Small intestine (tissue), 16 donors: ENCODE measurements at places on chromosomes 5 and 9.
A peak's percentile ranks its signal among the peaks of the same experiment; 100 is the strongest.

- no peak for DNase-seq
- H3K27ac ChIP-seq = no peak overlapping the region
- no peaks in the 10 kb centered on the region for H3K4me1 ChIP-seq
- H3K36me3 ChIP-seq = no peaks in the 10 kb centered on the region
Measured at GRCh38 chr5:150948539-150948938, 43.8 kb upstream of the ZNF300 start.

GRCh38 chr9:16870596-16871335, at the start of gene BNC2:
TSS of gene BNC2 (minus strand) at chr9:16870670. CDS start at chr9:16870648, 22 bp downstream.
- H3K36me3 ChIP-seq = no peaks in the 10 kb centered on the region
- peak within 1 kb of the TSS; percentile 51 for H3K4me3 ChIP-seq
- H3K27me3 ChIP-seq = no peaks in the 10 kb centered on the region
- H3K27ac ChIP-seq = peak within 1 kb of the TSS; percentile 72
- no peaks in the 10 kb centered on the region for H3K4me1 ChIP-seq

GRCh38 chr5:13859270-13860065, 85.0 kb downstream of the DNAH5 start:
- H3K4me1 ChIP-seq = no peaks in the 10 kb centered on the region
- H3K4me3 ChIP-seq = no peak overlapping the region
- DNase-seq = no peak
- no peaks in the 10 kb centered on the region for H3K36me3 ChIP-seq

GRCh38 chr9:97354637-97355036, 47.2 kb downstream of the CCDC180 start:
- no peaks in the 10 kb centered on the region for H3K4me1 ChIP-seq
- H3K36me3 ChIP-seq = peaks cover 10% of the 10 kb centered on the region
- DNase-seq = no peak
- no peaks in the 10 kb centered on the region for H3K27me3 ChIP-seq
- H3K4me3 ChIP-seq = no peak overlapping the region
